Activated naive CD4-positive, alpha-beta T cell treated with anti-CD3 and anti-CD28 coated beads, Interleukin-2, amount 50 U/mL, for 16 hours (primary cell): ENCODE measurements at places on chromosomes 3 and 15.

GRCh38 chr3:16794257-16794656 lies 90.5 kb upstream of the PLCL2 start:
- DNase-seq: no peak

GRCh38 chr15:66830358-66830757 lies 128.3 kb downstream of the SMAD6 start:
- DNase-seq: no peak

GRCh38 chr15:92097474-92098178 lies 244.1 kb downstream of the SLCO3A1 start:
- DNase-seq: peak; percentile 36

- DNase-seq: no peak
These were observed 205.3 kb downstream of the ZIC4 start for GRCh38 chr3:147201086-147201485.

DNA sequence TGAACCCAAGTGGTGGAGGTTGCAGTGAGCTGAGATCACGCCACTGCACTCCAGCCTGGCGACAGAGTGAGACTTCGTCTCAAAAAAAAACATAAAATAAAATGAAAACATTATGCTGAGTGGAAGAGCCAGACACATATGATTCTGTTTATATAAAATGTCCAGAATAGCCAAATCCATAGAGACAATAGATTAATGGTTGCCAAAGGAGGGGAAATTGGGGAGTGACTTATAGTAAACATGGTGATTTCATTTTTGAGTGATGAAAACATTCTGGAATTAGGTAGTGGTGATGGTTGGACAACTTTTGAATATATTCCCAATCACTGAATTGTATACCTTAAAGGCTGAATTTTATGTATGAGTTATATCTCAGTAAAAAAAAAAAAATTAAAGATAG lies 172.0 kb upstream of the BFSP2 start:
- DNase-seq: no peak

DNA sequence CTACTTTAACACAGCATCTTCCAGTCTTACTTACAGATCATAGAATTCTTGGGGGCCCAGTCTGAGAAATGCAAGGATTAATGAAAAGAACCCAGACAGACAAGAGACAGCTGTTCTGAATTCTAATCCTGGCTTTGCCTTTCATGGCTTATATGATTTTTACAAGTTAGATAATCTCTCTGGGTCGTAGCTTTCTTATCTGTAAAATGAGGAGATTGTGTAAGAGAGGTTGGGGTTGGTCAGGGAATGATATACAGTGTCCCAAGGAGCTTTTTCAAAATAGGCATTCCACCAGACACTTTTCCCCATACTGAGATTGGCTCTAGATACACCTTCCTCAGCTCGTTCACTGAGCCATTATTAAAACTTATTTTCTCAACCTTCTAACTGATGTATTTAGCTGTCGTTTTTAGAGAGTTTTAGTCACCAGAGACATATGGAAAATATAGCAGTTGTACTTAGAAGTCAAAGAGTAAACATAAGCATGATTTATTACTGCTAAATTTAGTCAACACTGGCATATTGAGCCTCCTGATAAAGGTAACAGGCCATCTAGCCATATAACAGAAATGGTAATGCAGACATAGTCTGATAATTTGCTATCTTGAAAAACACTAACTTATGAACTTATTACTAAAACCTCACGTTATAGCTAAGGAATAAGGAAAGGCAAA lies 163.0 kb upstream of the MLF1 start:
- no peak for DNase-seq

GRCh38 chr15:31357148-31357547 lies 30.5 kb downstream of the KLF13 start:
- peak; percentile 36 for DNase-seq

DNA sequence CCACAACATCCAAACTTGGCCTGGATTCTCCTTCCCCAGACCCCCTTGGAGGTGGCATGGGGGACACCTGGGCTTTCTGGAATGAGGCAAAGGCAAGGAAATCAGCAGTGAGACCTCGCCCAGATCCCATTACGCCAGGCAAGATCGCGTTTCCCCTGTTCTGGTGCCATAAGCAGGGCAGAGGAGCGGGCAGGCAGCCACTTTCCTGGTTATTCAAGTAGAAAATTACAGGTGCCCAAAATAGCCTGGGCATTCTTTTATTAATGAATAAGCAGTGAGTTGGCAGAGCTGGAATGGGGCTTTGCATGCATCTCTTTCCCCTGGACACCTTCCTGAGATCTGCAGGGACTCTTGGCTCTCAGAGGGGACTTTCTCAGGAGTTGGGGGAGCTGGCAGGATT lies 31.5 kb upstream of the FAM107A start:
- DNase-seq: no peak

DNA sequence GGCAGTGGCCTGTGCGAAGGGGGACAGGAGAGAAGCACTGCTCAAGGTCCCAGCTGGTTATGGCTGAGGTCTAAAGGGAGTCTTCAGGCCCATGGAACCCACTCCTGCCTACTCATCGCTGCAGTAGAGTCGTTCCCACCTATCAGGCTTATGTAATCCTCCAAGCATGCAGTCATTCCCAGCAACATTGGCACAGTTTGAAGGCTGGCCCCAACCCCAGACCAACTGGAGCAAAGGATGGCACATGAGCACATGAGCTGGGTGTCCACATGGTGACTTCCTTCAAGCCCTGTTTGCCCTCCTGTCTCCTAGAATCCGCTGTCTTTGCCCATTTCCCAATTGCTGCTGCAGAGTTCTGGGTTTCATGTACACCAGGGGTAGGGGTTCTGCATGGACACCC lies 60.5 kb upstream of the FGD5 start:
- no peak for DNase-seq

GRCh38 chr15:96035091-96035490 lies 295.4 kb upstream of the NR2F2 start:
- no peak for DNase-seq

DNA sequence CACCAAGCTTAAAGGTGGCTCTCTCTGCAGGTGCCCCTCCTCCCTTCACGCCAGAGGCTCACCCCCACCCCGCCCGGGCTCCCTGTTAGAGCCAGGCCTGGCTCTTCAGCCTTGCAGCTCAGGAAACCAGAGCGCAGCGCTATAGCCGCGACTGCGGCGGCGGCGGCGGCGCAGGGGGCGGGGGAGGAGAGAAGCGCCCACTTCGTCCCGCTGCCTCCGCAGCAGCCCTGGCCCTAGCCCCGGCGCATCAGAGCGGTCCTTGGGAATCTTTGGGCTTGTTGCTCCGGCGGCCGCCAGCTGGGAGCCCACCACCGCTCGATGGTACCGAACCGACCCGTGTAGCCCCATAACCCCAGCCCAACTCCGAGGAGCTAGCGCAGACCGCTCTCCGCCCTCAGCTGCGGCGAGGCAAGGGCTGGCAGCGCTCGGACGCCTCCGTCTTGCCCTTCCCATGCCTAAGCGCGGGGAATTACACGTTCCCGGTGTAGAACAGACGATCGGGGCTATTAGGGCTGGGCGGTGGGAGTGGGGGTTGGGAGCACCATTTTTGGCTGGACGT lies 1.2 kb downstream of the RASGRF1 start:
- DNase-seq: no peak

GRCh38 chr3:37943631-37944314 lies 46.8 kb upstream of the VILL start:
- DNase-seq: no peak

DNA sequence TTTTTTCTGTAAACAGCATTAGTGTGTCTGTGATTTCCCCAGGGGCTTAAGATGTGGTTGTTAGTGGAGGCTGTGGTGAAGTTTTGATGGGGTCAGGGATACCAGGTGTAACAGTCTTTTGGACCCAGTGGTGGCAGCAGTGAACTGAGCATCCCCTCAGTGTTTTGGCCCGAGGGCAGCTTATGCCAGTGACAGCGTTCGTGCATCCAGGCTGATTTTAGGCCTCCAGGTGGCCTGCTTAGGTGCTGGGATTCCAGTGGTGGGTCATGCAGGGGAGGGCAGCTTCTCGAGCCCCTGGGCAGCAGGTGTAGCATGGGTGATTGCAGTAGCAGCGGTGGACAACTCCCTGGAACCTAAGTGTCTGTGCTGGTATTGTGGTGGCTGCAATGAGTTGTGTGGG lies 29.2 kb downstream of the STT3B start:
- DNase-seq: no peak

GRCh38 chr15:65233696-65234095 lies 22.4 kb upstream of the CILP start:
- DNase-seq: no peak

GRCh38 chr3:164903820-164904451 lies 174.4 kb downstream of the SI start:
- DNase-seq: no peak

GRCh38 chr3:189781415-189781814 lies 150.2 kb downstream of the TP63 start:
- DNase-seq: no peak

DNA sequence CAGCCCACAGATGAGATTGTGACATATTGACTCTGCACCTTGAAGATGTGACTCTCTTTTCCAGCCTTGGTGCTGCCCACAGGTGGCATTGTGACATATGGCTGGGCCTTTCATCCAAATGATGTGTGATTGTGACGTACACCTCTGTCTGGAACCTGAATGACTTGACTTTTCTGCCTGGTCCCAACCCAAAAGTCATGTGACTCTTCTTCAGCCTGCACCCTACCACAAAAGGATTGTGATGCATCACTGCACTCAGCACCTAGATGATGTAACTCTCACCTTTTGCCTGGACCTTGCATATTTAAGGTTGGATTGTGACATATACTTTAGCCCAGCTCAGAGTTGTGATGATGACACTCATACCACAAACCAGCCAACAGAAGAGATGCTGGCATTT lies 204.5 kb downstream of the OCA2 start:
- DNase-seq: no peak

DNA sequence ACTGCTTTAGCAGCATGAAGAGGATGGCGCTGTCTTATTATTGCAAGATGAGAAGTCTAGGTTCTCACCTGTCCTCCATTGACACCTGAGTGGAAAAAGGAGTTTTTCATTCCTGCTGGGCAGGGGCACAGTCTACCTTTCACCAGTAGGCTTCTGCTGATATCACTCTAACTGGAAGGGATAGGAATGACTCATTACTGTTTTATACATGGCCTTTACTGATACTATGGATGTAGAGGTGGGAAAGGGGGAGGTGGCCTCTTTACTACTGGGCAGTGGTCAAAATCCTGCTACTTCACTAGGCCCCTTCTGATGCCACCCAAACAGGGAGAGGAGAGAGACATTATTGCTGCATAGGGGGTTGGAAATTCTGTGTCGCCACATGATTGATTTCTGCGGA lies 97.8 kb downstream of the BBX start:
- no peak for DNase-seq

- DNase-seq: no peak
These were observed 447.2 kb upstream of the DPH6 start for GRCh38 chr15:35993196-35993595.

GRCh38 chr15:100200287-100200880 lies 141.4 kb downstream of the ADAMTS17 start:
- no peak for DNase-seq

DNA sequence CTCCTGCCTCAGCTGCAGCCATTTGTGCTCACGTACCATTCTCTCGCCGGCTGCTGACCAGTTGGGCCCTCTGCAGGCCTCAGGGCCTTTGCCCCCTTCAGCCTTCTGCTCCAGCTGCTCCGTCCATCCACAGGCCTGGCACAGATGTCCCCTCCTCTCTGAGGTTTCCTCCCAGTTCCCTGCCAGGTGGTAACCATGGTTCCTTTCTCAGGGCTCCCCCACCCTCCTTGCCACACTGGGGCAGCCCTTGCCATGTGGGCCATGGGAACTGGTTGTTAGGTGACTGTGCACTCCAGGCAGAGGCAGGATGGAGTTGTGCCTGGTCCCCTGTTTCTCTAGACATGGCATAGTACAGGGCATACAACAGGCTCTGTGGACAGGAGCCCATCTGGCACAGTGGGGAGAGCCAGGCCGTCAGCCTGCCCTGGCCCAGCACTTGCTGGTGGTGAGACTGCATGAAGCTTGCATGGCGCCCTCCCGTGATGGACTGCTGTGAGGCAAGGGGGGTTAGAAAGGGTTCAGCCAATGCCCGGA lies 148.9 kb downstream of the DNAJB8 start:
- DNase-seq: no peak

- DNase-seq: no peak
These were observed 183.6 kb upstream of the PROK2 start for GRCh38 chr3:71968544-71968943.

DNA sequence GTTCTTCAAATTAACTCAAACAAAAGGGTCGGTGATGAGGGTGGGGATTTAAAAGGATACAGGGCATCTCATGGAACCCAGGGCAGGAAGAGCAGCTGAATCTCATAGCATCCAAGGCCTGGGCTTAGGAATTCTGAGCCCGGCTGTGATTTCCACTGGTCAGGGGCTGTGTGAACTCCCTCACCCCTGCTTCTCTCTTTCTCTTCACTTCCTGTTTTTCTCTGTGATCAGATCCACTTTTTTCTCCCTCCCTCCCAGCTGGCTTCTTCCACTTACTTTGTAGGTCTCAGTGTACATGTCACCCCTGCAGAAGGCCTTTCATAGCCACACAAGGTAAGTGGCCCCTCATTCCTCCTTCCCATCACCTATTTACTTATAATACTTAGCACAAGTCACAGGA lies 68.2 kb upstream of the CORO2B start:
- no peak for DNase-seq

DNA sequence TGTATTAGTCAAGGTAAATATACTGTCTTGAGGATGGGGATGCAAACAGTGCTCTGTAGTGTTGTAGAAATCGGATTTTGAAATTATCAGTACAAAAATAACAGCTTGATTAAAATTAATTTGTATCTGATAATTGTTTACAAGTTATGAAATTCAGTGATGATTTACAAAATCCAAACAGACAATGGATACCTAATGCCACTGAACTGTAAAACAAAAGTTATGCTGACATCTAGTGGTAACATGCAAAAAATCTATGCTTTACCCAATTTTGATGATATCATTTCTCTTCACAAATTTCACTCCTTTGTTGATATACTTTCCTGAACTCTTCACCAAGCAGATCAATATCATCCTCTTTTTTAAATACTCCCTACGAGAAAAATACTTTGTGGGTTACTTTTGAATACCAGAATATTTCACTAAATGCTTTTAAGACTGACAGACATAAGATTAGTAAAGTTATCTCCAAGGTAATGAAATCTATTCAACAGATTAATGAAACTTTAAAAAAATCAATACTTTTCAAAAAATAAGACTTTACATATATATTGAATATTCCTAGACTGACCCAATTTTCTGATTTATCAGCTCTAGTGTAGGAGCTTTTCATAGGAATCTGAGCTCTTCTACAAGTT lies 36.0 kb downstream of the MNS1 start:
- no peak for DNase-seq

DNA sequence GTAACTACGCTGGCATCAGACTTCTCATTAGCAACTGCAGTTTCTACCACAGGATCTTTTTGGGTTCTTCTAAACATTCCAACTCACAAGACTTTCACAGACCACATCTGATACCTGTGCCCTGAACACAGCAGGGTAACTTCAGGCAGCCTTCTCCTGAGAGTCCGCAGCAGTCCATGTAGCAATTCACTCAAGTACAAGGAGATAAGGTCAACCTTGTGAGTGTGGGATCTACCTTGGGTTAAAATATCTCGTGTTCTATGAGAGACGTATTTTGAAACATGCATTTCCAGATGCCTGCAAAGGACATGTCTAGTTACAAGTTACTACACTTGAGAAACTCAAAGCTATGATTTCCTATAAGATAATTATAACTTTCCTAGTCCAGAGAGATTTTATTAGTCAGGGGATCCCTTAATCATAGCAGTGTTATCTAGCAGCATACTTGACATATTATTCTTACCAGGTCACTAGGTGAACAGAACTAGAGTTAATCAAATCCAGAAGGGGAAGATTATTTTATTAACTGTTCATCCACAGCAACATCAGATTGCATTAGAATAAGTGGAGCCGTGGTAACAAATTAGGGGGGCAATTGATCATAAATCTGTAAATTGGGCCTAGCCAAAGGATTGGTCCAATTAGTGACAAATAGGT lies 66.4 kb downstream of the ASTE1 start:
- no peak for DNase-seq
